ENCODE measurements at places on chromosomes 11 and 22.
A peak's percentile ranks its signal among the peaks of the same experiment; 100 is the strongest.

GRCh38 chr11:95466416-95466815, 235.4 kb upstream of the SESN3 start:
- DNase-seq, result no peak

DNA sequence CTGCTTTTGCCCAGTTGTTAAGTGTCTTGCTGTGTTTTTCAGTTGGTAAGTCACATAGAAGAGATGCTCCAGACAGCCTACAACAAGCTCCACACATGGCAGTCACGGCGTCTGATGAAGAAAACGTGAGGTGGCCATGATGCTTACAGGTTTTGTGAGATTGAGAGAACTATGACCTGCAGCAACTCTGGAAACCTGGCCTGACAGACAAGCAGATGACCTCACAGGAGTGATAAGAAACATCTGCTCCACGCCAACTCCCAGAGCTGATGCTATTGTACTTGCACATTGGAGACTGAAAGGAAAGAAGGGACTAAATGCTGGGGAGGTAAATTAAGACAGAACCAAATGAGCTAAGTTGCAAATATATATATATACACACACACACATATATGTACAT, 28.6 kb upstream of the LDHA start:
- no peak for DNase-seq

GRCh38 chr11:45795379-45795778, 9.6 kb upstream of the SLC35C1 start:
- DNase-seq, result no peak

- DNase-seq, result no peak
Measured at GRCh38 chr11:26676641-26677040, 45.2 kb downstream of the SLC5A12 start.

- peak; percentile 52 for DNase-seq
Measured at GRCh38 chr11:66081505-66081904, 11.4 kb downstream of the PACS1 start.

DNA sequence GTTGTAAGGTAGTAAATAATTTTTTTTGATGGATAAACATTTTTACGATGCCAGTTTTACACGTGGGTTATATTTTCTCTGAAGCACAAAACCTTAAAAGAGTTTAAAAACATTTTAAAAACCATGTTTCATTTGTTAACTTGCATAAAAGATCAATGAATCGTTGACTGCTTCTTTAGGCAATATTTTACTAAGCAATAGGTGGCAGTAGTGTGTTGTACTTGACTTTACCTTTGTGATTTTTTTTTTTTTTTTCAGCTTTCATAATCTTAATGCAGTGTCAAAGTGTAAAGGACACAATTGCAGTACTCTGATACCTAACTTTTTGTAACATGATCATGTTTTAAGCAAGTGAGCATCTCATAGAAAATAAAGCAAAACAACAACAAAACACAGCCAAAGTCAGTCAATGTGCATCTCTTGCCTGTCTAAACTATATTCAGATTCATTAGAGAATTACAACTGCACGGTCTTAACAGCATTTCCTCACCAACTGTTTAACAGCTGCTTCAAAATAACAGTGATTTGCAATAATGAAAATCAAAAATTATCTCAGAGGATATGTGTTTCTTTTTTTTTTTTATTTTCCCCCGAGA, 27.7 kb downstream of the DNAJC24 start:
- DNase-seq, result no peak

GRCh38 chr22:18075720-18076497, 1.9 kb upstream of the PEX26 start:
- no peak for DNase-seq

GRCh38 chr11:10865837-10866270, 8.0 kb upstream of the ZBED5 start:
- no peak for DNase-seq

- DNase-seq, result no peak
Measured at GRCh38 chr11:69854713-69855112, 35.5 kb upstream of the FGF3 start.

DNA sequence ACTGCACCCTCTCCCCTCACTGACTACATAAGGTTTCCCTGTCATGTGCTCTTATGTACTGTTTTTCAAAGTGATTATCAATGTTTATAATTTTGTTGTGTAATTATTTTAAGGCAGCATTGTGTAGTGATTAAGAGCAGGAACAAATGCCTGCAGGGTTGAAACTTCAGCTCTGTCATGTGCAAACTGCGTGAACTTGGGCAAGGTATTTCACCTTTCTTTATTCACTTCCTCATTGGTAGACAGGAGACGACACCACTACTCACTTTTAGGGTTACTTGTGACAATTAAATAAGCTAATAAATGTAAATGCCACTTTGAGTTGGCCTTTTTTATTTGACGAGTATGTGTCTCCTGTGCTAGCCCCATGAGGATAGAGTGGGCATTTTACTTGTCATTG, 86.5 kb upstream of the E2F8 start:
- DNase-seq, result no peak

DNA sequence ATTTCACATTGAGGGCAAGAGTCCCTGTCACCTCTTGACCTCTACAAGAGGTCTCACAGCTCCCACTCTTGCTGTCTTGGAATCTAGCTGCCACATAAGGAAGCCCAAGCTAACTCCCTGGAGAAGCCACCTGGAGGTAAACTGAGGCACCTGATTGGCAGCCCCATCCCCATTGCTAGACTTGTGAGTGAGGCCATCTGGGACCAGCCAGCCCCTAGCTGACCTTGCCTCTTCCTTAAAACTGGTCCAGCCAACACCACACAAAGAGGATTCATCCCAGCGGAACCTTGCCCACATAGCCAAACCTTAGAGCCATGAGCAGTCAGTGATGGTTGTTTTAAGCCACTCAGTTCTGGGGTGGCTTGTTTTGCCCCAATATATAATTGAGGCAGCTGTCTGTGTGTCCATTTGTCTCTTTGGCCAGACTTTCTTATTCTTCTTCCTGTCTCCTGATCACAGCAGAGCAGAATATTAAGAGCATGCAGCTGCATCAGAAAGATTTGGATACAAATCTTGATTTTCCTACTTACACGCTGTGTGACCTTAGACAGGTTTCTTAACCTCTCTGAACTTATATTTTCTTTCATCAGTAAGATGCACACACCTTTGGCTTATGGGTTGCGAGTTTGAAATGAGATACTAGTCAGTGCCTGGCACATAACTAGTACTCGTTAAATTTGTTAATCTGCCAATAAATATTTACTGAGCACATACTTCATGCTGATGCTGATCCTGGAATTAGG, 74.3 kb upstream of the TP53I11 start:
- no peak for DNase-seq

DNA sequence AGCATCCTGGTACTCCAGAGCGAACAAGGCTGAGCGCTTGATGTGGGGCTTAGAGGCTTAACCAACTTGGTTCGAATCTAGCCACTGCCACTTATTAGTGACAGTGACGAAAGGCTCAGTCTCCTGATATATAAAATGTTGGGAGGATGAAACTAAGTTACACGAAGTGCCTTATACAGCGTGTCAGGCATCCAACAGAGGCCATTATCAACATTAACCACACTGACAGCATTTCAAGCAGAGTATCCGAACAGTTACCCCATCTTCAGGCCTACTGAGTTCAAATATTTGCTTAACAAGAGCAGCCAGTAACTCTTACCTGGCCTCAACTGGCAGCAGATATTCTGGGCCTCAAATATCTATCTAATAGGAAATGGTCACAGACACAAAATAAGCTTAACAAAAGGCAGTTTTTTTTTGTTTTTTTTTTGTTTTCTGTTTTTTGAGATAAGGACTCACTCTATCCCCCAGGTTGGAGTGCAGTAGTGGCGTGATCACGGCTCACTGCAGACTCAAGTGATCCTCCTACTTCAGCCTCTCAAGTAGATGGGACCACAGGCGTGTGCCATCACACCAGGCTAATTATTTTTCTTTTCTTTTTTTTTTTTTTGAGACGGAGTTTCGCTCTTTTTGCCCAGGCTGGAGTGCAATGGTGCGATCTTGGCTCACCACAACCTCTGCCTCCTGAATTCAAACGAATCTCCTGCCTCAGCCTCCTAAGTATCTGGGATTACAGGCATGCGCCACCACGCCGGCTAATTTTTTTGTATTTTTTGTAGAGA, 2.9 kb downstream of the SERPIND1 start:
- DNase-seq, result no peak

DNA sequence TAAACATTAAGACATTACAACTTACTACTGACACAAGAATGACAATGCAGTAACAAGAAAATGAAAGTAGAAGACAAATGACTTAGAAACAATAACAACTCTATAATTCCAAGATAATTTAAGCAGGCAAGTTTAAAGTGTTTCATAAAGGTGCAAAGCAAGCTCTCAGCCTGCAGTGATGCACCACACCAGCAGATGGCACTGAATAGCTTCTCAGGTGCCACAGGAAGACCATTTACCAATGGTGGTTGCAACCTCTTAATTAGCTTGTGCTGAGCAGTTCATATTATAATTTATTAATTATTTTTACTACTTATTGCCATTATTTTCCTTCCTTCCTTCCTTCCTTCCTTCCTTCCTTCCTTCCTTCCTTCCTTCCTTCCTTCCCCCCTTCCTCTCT, 60.6 kb downstream of the NXPE2 start:
- DNase-seq, result no peak

DNA sequence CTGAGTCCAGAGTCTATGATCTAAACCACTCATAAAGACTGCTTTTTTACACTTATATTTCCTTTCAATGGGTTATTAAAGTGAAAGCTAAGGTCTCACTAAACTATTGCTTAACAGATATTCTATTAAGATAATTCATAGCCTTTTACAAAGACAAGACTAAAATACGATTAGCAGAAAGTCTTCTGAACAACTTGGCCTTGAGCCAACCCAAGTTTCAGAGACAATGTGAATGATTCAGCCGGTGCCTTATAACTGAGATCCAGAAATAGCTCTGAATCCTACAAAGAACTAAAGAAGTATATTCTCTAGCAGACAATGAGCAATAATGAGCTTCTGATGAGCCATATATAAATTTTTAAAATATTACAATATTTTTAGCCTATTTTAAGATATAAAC, 41.5 kb upstream of the CARD18 start:
- no peak for DNase-seq

DNA sequence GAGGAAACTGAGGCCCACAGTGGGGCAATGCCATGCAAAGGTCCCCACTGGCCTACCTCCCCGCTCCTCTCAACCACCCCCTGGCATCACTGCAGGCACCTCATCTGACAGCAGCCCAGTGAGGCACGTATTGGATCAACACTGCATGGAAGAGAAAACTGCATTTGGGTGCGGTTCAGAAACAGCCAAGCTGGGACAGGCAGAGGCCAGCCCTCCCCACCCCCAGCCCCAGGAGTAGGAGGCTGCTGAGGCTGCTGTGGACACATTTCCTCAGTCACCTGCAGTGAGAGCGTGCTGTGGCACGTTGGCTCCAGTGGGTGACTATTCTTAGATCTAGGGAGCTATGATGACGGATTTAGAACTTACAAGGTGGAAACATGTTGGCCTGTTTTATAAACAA, 63.7 kb downstream of the KCNC1 start:
- DNase-seq, result no peak

DNA sequence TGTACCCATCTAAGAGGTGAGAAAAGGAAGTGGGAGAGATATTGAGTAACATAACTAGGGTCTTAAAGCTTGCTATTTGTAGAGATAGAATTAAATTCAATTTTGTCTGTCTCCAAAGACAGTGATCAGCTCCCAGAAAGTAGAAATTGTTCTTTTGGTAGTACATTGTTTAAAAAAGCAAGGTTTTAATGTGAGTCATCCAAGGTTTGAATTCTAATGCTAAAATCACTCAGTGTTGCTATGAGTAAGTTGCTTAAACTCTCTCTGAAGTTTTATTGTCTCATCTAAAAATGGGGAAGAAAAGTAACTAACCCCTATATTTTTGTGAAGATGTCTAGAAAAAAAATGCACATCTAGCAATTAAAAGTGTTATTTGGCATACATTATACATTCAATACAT, 1004.5 kb upstream of the CCDC90B start:
- no peak for DNase-seq

DNA sequence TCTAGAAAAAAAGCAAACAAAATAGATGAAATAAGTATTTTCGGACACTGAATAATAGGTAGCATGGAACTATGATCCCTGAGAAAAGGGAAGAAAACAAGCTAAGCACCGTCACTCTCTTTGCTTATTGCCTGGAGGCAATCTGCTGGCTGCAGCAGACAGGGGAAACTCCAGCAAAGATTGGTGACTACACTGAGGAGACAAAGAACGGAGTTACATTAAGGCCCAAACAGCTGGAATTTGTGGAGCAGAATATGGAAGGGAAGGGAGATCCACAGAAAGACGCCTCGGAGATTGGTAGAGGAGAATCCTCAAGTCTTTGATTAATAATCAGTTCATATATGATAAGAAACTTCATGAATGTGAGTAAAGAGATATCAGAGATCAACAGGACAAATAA, 150.2 kb downstream of the TYR start:
- DNase-seq, result no peak

- DNase-seq, result no peak
Measured at GRCh38 chr11:123233280-123233974, 38.4 kb upstream of the CLMP start.

DNA sequence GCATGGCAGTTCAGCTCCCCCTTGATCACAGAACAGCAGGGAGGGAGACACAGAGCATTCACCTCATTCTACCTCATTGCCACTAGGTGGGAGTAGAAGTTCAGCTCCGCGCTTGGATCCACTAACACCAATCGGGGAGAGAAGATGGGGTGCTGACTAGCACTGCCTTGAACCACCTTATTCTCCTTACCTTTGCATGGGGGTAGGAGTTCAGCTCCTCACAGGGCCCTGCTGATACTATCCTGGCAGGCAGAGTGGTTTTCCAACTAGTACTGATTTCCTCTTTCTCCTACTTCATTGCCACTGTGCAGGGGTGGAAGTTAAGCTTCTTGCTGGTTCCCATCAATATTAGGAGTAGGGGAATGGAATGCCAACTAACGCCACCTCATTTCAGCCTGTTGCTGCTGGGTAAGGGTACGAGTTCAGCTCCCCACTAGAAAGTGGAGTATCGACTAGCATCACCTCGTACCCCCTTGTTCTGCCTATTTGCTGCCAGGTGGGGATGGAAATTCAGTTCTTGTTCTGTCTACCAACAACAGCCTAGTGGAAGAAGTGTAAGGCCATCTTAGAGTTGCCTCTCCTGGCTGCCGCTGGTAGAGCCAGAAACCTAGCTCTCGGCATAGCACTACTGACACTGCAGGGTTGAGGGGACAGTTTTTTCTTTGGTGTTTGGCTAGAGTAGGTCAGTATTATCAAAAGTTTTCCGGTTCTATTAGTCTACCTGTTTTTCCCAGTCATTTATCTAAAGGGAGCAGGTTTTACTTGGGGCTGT, 550.9 kb upstream of the CCDC90B start:
- DNase-seq, result no peak

- no peak for DNase-seq
Measured at GRCh38 chr11:111933872-111934271, 3.3 kb upstream of the DIXDC1 start.

GRCh38 chr11:3920148-3920852, 64.8 kb downstream of the STIM1 start:
- peak; percentile 36 for DNase-seq

DNA sequence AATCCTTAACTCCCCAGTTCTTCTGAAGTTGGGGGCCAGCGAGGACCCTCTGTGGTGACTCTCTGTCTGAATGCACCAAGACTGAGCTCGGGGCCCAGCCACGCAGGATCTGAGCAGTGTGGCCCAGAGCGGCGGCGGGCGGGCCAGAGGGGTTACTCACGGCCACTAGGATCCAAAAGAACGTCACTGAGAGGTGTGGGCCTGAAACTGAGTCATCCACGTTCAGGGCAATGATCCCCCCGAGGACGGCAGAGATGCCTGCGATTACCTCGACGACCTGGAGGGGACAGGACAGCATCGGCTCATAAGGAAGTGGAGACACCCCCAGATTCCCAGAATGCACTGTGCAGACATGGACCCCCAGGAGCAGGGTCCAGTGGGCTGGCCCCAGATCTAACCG, 11.2 kb downstream of the MLC1 start:
- DNase-seq, result no peak

- DNase-seq, result peak; percentile 25
Measured at GRCh38 chr22:45064313-45065278, 54.8 kb upstream of the PHF21B start.

Measured in activated T-helper 1 cell treated with anti-CD3 and anti-CD28 coated beads, Interleukin-2, amount 50 U/mL, for 16 hours (primary cell).